Putamen (tissue), 1 donor: ENCODE measurements at places on chromosomes 2 and 18.

DNA sequence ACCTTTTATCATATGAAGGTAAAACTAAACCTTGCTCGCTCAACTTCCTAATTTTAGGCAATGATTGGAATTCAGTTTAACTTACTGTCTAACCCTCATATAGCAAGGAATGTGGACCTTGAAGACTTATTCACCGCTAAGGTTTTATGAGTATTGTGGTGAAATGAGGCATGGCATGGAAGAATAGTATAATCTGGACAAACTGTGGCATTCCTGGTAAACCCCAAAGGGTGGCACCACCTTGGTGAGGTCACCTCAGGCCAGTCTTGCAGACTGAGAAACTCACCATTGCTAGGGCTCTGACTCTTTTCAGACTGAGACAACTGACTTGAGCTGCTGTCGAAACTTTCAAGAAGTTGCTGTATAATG lies 51.1 kb upstream of the EHBP1 start:
- DNase-seq = no peak

GRCh38 chr2:40668425-40668824 lies 216.5 kb upstream of the SLC8A1 start:
- no peak for DNase-seq

DNA sequence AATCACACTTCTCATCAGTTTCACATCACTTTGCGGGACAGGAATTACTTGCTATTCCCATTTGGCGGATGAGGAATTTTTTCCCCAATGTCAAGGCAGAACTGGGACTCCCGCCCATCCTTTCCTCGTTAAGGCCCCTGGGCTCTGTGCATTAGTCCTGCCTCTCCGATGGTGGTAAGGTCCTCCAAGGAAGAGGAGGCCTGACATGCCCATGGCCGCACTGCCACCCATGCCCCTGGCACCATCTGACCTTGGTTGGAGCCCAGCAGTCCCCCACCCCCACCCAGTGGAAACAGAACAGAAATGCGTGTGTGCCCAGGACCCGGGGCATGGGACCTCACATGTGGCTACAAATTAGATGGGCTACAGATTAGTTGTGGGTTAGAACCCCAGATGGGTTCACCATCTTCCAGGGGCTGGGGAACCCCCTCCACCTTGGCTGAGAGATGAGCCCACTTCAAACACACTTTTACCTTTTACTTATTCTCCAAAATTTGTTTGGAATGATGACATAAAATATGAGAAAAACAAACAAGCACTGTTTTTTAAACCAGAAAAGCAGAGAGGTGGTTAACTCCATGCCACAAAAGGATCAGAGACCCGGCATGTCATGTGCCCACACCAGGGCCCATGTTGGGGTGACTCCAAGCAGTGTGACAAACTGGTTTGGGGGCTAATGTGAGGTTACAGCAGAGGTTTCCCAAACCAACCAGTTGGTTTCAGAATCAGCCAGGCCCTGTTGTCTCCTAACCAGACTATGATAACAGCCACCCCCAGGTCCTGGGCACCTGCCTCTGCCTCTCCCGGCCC lies 11.0 kb upstream of the DUSP2 start:
- no peak for DNase-seq

DNA sequence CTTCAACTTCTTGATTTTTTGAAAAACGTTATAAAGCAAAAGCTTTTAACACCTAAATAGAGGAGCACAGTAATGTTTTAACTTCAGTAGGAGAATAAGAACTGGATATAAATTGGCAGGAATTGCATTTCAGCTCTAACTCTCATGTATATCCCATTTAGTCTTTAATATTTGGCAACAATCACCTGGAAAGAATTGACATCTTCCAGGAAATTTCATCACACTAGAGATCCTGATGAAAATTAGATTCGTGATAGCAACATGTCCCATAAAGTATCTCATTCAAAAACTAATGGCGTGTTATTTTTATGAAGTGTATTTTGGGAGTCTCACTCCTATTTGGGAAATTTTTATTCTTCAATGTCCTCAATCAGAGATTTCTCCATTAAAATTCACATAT lies 131.1 kb upstream of the DNAJC10 start:
- DNase-seq = no peak

DNA sequence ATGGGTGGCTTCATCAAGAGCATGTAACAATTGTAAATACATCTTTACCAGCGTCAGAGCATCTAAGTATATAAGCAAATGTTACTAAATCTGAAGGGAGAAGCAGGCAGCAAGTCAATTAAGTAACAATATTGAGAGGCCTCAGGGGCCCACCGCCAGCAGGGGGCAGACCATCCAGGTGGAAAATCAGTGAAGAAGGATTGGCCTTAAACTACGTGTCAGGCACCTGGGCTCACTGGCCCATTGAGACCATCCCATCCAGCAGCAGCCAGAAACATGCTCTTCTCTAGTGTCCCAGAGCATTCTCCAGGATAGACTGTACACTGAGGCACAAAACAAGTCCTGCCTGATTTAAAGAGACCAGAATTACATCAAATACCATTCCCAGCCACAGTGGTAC lies 96.2 kb upstream of the SNTG2 start:
- no peak for DNase-seq
